Hepatic stellate cell (primary cell): ENCODE measurements at places on chromosomes 5 and 9.

DNA sequence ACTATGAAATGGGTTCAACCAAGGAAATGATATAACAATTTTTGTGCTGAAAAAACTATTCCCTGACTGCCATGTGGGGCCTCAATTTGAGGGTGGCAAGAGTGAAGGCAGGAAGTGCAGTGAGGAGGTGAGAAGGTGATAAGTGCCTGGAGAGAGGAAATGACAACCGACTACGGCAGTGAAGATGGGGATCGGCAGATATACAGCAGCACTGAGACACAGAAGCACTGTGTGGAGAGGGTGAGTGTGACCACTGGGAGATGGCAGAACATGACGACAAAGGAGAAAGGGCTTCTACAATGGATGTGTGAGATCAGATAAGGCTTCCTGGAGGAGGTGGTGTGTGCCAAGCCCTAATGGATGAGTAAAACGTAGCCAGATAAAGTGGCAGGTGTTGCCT, 271.8 kb downstream of the TRIM32 start:
- no peak for DNase-seq

DNA sequence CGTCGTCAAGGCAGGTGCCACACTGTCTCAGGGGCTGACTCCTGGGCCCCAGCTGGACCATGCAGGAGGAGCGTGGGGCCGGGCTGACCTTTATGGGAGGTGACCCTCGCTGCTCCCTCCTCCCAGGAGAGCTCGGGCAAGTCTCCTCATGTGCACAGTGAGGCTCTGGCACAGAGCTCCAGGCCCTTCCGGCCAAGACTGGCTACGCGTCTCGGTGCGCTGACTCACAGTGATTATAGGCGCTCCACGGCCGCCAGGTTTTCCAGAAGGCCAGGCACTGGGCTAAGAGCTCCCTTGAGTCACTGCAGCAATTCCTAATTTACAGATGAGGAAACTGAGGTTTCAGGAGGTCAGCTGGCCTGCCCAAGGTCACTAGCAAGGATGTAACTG, 47.4 kb downstream of the VAV2 start:
- peak; percentile 88 for DNase-seq

DNA sequence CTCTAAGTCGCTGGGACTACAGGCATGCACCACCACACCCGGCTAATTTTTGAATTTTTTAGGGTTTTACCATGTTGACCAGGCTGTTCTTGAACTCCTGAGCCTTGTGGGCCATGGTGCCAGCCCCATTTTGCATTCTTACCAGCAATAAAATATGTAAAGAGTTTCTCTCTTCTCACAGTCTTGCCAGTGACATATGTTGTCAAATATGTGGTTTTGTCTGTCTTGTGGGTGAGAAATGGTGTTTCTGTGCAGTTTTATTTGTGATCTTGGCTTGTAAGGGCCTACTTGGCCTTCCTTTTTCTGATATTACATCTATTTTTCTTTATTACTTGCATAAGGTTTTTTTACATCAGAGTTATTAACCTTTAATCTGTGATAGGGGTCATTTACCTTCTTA, 47.1 kb downstream of the SPIN1 start:
- DNase-seq: no peak

- no peak for DNase-seq
Measured at GRCh38 chr9:138037140-138037539, 159.6 kb downstream of the CACNA1B start.

DNA sequence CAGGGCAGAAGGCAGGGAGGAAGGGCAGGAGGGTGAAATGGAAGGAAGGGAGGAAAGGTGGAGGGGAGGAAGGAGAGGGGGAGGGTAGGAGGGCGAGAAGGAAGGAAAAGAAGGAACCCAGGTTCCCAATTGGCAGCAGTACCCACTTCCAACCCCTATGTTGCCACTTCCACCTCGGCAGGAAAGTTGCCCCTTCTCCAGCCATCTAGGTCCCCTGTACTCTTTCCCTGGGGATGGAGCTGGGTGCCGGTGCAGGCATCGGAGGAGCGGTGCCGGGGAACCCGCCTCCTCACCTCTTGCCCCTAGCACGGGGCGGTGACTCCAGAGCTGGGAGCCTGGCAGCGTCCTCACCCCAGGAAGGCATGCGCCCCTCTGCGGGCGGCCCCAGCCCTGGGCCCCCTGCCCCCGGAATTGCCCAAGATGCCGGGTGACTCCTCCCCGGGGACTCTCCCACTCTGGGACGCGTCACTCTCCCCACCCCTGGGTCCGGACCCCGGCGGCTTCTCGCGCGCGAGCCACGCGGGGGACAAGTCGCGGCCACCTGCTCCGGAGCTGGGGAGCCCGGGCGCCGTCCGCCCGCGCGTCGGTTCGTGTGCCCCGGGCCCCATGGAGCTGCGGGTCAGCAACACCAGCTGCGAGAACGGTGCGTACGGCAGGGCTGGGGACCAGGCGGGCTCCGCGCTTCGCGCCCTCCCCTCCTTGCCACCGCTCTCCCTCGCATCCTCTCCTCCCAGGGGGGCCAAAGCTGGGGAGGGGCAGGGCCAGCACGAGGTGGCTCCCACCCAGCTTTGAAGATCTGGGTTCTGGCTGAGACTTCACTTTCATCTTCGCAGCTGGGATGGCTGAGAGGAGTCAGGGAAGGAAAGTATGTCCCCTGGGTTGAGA, at the start of gene NIPAL4:
NIPAL4 (plus strand) TSS at position 499 of the 885 bp plus-strand sequence; CDS start at position 607, 108 bp downstream.
- peak; percentile 27 for DNase-seq

GRCh38 chr5:162274679-162275078, 207.1 kb downstream of the GABRG2 start:
- DNase-seq: no peak

GRCh38 chr5:88117546-88117945, 151.1 kb downstream of the TMEM161B start:
- DNase-seq: no peak

DNA sequence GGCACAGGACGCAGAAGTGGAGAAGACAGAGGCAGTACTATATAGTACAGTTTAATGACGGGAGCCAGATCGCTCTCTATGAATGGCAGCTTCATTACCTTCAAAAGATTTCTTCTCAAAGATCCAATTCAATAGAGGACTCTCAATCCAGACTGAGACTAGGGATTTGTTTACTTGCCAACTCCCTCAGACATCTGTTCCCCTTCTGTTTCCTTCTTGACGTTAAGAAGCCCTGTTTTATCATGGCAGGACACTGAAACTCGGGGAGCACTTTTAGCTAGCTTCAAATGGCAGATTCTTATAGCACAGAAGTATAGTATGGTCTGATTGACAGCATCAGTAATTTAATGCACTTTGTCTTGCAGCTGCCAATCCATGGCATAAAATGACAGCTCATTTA, 747.3 kb upstream of the C9orf72 start:
- no peak for DNase-seq

DNA sequence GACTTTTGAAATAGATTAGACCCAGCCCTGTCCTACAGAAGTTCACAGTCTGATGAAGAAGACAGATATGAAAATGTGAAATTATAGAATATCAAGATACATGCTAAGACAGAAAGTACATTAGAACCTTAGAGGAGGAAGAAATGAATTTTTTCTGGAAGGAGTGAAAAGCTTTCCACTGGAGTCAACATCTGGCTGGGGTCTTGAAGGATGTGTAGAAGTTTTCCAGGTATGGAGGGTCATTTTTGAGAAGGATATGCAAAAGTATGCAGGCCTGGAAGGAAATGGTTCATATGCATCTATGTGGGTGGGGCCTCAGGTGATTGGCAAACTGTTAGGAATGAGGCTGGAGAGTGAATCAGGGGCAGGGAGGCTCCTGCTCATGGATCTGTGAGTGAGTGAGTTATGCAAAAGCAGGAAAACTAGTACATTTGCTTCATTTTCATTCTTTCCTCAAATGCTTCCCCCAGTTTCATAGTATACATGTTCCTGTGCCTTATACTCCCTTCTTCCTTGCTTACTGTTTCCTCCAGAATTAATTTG, 142.3 kb downstream of the GRIA1 start:
- DNase-seq: no peak

DNA sequence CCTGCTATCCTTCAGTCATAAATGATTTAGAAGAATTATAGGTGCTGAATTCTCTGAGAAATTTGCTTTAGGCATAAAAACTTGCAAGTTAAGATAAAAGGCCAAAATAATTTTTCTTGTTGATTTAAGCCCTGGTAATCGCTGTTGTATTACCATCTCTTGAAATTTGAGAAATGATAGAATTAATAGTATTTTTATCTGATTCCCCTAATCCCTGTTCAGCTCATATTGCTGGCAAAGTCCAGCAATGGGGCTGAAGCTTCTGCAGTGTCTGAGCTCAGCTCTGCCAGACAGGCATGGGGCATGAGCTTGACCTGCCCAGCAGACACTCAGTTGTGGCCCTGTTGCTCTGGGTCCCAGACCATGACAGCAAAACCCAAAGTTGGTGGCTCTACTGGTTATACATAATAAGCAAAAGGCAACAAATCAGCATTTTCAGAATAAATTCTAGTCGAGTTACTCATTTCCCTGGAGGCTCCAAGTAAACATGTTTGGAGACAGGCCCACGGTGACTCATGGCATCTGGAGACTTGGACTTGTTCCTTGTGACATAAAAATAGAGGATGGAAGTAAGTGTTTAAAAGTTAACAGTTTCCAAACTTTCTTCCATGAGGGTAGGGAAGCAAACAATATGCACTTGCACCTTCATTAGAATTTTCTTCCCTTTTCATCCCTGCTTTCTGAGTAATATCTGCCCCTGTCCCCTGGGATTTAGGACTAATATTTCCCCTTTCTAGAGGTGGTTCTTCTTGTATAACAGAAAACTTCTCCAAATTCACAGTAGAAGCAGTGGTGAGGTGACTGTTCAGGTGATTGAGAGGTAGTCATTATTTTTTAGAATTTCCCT, 60.2 kb upstream of the SLC2A8 start:
- DNase-seq: peak; percentile 68

GRCh38 chr9:129547063-129547462, 73.8 kb downstream of the C9orf50 start:
- DNase-seq: no peak

GRCh38 chr5:24264547-24264946, 380.2 kb downstream of the CDH10 start:
- DNase-seq: no peak

GRCh38 chr5:139481580-139482049, 943 bp downstream of the STING1 start:
- peak; percentile 63 for DNase-seq

DNA sequence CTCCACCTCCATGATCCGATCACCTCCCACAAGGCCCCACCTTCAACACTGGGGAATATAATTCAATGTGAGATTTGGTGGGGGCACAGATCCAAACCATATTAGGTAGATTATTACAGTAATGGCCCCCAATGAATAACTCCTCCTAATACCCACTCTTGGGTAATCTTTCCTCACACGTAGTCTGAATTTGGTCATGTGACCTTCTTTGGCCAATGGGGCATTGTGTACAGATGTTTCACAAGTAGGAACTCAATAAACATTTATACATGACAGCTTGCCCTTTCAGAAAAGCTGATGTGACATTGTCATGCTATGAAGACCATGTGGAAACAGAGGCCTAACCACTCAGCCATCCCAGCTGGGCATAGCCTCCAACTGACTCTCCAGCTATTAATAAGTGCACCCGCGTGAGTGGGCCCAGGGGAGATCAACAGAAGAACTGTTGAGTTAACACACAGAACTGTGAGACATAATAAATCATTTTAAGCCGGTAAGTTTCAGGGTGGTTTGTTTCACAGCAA, 10.6 kb downstream of the GPR150 start:
- no peak for DNase-seq

- DNase-seq: no peak
Measured at GRCh38 chr9:117413346-117414219, 1.3 kb downstream of the ASTN2 start.

DNA sequence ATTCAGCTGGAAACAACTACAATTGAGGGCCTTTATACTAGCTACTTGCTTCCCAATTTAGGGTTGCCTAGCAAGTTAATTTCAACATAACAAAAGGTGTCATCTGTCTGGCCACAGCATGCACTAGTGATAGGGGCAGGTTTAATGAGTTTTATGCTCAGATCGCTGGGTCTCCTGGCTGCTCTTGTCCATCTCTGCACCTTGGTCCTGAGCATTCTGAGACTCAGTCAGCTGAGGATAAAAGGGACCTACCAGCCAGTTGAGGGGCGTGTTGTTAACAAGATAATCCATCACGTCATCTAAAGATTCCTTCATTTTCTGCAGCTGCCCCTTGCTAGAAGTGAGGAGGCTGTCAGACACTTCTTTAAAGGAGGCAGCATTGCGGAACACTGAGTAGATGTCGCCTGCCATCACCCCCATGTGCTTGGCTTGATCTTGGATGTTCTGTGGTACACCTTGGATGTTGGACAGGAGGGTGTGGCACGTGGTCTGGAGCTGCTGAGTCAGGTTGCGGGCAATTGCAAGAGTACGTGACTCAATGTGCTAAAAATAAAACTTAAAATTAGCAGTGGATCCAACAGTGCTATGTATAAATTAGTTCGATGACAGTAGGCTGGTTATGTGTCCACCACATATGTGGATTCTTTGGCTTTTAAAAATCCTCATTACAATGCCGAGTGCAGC, 11.0 kb downstream of the PLIN2 start:
- no peak for DNase-seq

DNA sequence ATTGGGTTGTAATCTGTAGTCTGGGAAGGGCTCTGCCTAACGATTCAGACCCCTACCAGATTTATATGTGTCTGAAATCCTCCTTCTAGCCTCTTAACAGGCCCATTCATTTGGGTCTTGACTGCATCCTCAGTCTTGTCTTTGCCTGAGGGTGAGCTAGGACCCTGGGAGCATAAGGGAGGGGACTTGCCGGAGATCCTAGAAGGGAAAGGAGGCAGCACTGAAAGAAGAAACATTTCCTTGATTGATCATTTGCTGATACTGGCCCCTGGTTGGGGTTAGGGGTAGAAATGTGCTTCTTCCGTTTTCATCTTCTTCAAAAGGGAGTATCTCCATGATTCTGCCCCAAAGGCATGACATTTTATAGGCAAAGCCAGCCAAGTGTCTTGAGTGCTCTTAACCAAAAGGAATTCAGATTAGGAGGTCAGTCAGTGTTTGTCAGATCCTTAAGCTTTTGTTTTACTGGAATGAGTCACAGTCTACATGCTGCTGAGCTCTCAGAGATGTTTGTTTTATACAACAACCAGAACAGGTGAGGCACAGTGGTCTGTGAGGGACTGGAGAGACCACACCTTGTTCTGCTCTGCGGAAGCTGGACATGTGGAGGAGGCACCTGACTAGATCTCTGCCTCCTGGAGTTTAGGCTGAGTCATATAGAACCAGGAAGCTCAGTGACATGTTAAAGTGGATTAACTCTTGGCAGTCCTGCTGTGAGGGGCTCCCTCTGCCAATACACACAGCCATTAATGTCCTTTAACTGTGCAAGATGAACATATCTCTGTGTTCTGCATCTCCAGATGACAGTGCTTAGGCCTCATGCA, 37.7 kb downstream of the PCDHAC2 start:
- DNase-seq: no peak

DNA sequence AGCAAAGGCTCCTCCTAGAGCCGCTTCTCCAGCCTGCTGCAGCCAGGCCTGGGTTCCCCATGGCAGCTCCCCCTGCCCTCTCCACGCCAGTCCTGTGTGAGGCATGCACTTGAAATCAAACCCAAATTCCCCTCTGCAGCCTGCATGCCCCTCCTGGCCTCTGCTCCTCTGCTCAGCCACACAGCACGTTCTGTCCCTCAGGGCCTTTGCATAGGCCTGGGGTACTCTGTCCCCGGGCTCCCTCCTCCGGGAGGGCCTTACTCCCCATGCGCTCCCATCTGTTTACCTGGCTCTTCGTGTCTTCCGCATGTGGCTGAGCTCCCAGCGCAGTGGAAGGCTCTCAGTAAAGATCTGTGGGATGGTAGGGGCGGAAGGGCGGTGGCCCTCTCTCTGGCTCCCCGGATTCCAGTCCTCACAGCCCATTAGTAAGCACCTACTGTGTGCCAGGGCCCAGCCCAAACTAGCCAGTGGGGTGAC, 203.5 kb upstream of the IER5L start:
- DNase-seq: no peak

GRCh38 chr9:135857371-135857786, 50.0 kb downstream of the CAMSAP1 start:
- no peak for DNase-seq

- no peak for DNase-seq
Measured at GRCh38 chr5:116388564-116389258, 185.9 kb downstream of the SEMA6A start.
